ENCODE measurements at places on chromosomes 4 and X.

- DNase-seq = no peak
Measured at GRCh38 chr4:66572949-66573348, 902.7 kb upstream of the EPHA5 start.

DNA sequence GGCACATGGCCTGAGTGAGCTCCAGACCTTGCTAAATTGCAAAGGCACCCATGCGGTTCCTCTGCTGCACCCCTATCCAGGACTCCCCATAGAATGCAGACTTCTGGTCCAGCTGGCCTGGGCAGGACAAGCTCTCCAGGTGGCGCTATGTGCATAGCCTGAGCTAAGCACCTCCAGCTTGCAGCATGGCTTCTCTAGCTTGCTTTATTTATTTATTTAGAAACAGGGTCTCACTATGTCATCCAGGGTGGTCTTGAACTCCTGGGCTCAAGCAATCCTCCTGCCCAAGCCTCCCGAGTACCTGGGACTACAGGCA lies 5.5 kb upstream of the WFS1 start:
- no peak for DNase-seq

DNA sequence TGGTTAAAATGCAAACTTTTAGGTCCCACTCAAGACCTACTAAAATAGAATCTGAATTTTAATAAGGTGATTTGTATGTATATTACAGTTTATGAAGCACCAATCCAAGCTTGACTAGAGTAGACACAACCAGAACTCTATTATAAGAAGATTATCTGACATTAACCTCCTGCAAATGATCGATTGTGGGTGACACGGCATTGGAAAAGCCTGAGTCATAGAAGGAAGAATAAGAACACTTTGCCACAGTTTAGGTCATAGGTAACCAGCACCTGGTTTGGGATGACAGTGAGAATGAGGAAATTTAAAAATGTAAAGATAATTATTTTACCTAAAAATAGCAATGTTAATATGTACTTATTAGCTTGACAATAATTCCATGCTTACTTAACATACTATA lies 15.2 kb downstream of the PDGFC start:
- no peak for DNase-seq

GRCh38 chrX:74178536-74178935 lies 125.4 kb upstream of the ZCCHC13 start:
- no peak for DNase-seq

GRCh38 chr4:148004228-148004857 lies 272.5 kb downstream of the ARHGAP10 start:
- no peak for DNase-seq

- DNase-seq = no peak
Measured at GRCh38 chr4:60682901-60683300, 517.2 kb upstream of the ADGRL3 start.

GRCh38 chr4:101184668-101185067 lies 162.7 kb downstream of the PPP3CA start:
- DNase-seq = no peak

GRCh38 chr4:124265701-124266100 lies 446.8 kb downstream of the ANKRD50 start:
- no peak for DNase-seq

GRCh38 chr4:63589796-63590195 lies 819.5 kb downstream of the TECRL start:
- no peak for DNase-seq

GRCh38 chrX:4710618-4711433 lies 997.4 kb upstream of the PRKX start:
- no peak for DNase-seq

DNA sequence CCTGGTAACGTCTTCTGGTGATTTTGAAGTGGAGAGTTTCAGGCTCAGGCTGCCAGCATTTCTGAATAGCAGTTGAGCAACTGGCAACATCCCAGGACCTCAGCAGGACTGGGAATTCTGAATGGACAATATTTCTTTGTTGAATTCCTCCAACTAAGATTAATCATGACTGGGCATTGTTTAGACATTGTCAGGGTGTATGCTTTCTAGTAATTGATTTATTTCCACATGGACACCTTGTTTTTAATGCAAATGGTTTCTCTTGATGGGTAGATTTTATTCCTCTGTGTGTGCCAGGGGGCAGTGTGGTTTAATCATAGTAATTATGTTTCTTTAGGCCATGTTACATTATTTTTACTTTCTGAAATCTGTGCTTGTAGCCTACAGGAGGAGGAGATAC lies 1004.7 kb upstream of the LCORL start:
- DNase-seq = no peak

GRCh38 chrX:97021680-97022079 lies 138.0 kb downstream of the RPA4 start:
- no peak for DNase-seq

DNA sequence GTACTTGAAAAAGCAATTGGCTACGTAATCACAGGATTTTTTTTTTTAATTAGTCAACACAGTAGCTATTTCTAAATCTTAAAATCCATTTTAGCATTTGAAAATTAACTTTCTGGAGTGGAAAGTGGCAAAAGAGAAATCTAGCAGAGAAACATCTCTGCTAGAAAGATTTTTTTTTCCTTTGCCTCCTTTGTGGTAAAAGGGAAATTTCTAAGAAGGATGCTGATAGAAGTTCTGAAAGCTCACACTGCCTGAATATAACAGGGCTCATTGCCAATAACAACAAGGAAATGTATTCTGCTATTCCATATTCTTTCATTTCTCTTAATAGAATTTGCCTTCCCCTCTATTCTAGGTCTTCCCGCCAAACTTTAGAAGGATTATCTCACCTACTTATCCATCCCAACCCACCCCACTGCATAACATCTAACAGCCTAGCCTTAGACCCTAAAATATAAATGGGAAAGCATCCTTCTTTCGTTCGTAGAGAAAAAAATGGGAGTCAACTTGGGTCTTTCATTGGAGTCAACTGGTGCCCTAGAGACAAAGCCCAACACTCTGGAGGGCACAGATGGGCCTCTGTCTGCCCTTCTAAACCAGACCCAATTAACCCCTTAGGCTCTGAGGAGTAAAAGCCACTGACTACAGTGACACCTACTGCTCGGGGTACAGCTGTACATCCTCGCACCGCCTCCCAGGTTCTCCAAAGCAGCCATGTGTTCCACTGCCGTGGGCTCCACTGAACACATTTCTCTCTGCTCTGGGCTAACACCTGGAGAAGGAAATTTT lies 103.9 kb downstream of the MAML3 start:
- DNase-seq = no peak

GRCh38 chr4:15809058-15809457 lies 30.9 kb downstream of the CD38 start:
- peak; percentile 11 for DNase-seq

- no peak for DNase-seq
Measured at GRCh38 chr4:141002323-141002805, 130.9 kb downstream of the RNF150 start.

GRCh38 chr4:56575820-56576429 lies 70.3 kb downstream of the ARL9 start:
- DNase-seq = peak; percentile 47

DNA sequence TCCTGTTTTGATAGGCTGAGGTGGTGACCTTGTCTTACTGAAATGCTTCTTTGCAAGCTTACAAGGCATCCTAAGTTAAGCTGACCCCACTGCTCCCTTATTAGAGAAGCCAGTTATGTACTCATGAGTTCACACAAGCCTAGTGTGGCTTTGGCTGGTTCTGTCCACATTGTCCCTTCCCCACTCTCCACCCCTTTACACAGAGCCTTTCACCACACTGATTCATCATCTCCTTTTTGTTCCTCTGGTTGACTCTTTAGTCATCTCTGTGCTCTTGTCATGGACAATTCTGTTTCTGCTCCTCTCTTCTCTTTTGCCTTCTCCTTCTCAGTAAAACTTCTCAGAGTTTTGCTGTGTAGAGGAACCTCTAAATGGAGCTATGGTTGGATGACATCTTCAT lies 4.9 kb downstream of the CHRNA9 start:
- DNase-seq = no peak

DNA sequence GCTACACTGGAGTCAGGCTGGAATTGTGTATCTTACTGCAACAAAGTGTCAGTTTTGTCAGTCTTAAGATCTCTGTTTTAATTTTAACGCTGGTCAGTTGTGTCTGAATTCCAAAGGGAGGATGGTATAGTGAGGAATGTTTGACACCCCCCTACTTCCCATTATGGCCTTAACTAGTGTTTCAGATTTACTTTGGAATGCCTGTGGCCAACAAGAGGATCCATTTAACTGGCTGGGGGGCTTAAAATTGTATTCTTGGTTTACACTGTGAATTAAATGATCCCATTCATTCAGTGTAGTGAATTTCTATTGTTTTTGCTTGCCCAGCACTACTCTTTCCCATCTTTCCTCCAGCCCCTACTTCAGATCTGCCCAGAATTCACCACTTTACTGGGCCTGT lies 75.8 kb upstream of the IQCM start:
- DNase-seq = no peak

DNA sequence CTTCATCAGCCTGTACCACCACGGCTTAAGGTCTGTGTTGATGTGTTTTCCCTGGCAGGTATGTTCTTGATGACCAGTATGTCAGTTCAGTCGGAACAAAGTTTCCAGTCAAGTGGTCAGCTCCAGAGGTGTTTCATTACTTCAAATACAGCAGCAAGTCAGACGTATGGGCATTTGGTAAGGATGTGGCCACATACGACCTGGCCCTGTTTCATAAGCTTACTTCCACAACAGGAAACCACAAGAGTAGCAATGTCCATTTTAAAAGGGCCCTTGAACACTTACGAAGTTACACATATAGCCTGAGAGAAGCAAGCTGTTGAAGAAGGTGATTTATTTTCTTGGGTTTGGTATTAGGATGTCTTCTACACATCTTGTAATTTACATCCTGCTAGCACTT lies 46.1 kb downstream of the BMX start:
- DNase-seq = no peak

DNA sequence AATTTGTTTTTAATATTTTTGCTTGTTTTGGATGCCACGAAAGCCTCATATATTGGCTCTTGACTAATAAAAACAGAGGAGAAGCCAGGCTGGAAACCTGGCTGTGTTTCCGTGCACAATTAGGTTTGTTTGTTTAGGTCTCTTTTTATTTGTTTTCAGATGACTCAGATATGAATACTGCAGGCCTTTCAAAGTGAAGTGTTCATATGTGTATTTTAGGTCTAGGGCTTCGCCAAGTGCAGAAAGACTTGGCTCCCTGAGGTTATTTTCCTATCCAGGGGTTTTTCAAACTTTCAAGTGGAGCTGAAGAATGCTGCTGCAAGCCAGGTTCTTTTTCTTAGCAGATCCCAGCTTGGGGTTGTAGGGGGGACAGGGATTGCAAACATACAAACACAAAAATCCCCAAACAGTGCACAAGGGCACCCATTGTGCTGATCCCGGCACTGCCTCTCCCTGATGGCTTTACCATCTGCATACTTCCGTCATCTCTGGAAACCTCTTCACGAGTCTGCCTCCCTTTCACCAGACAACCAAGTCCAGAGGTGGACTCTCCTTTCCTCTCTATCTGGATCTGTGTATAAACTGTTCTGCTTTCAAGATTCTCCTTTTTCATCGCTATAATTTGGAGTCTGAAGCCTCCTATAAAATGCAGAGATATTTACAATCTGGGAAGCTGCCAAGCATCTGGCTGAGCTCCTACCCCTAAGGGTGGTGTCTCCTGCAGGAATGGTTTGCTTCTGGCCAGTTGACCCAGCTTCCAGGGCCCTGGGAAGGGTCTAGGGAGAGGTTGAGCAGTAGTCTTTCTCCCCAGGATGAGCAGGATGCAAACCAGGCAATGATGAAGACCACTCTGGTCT lies 108.6 kb downstream of the SMIM20 start:
- DNase-seq = no peak

DNA sequence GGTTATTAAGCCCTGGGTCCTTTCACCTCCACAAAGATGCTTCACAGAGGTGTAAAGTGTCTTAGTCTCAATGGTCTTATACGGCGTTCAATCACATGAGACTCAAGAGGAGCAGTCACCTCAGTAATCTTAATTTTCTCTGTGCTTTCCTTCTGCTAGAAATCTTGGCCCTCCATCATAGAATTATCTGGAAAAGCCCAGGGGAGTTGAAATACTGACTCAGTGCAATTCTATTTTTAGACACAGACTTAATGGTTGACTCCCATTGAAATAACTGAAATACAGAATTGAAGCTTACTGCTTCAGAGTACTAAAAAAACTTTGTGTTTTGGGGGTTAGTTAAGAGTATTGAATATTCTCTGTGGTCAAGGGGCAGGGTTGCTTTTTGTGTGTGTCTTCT lies 94.5 kb upstream of the IL15 start:
- DNase-seq = no peak
